Gastroesophageal sphincter (tissue), 4 donors: ENCODE measurements at places on chromosomes 7 and 10. TPM values are rescaled to one million over a fixed set of nuclear protein-coding genes. Genes with fewer than 3 reads are reported as not detected.

The SEMA3C gene
- 115 TPM for total RNA-seq

The GNGT1 gene
- not detected for total RNA-seq

The FAM241B gene
- 0.81 TPM for total RNA-seq

The MMRN2 gene
- 18.5 TPM for total RNA-seq

The OGDH gene
- total RNA-seq, result 222 TPM

DNA sequence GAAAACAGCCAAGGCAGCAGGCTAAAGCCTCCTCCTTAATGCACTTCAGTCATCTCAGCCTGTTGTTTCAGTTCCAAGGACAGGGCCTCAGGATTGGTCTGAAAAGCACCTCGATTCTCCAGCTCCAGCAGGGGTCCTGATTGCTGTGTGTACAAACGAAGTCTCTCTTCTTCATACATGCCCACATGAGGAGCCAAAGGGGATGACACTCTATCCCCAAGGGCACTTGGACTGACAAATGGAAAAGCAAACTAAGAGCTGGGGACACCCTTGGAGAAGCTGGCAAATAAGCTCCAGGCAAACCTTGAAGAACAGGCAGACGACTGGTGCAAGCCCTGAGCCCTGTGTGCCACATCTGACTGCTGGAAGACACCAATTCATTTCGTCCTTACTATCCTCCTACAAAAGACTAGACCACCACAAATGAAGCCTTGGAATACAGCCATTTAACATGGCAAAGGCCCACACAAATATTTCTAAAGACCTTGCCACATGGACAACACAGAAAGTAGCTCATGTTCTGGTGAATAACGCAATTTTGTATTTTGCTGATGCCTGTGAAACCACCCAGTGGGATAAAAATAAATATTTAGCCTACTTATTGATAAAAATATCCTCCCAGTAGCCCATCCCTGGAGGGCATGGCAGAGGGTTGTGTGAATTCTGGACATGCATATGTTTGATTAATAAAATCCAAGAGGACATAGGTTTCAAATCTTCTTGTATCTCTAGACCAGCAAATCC is 61.9 kb downstream of the PARD3 start:
- no peak for ATAC-seq

DNA sequence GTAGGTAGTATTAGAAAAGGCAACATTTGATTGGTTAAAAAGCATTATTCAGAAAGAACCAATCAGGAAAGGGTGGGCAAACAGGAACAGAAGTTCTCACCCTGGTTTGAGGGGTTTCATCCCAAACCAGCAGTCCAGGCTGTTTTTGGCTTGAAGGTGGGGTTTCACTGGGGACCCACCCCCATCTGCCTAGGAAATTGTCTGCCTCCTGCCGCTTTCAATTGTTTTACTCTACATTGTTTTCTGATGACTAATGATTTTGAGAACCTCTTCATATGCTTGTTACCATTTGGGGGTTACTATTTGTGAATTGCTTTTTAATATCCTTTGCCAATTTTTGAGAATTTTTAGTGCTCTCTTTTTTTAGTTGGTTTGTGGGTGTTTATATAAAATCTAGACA is 3.3 kb upstream of the PCBD1 start:
- no peak for ATAC-seq

GRCh38 chr7:2104716-2105115 is 128.0 kb downstream of the MAD1L1 start:
- peak; percentile 44 for ATAC-seq

- ATAC-seq, result no peak
These were observed 13.1 kb downstream of the INPP5F start for GRCh38 chr10:119738962-119739361.

- no peak for ATAC-seq
These were observed 3.9 kb downstream of the DDX21 start for GRCh38 chr10:68959695-68960527.

DNA sequence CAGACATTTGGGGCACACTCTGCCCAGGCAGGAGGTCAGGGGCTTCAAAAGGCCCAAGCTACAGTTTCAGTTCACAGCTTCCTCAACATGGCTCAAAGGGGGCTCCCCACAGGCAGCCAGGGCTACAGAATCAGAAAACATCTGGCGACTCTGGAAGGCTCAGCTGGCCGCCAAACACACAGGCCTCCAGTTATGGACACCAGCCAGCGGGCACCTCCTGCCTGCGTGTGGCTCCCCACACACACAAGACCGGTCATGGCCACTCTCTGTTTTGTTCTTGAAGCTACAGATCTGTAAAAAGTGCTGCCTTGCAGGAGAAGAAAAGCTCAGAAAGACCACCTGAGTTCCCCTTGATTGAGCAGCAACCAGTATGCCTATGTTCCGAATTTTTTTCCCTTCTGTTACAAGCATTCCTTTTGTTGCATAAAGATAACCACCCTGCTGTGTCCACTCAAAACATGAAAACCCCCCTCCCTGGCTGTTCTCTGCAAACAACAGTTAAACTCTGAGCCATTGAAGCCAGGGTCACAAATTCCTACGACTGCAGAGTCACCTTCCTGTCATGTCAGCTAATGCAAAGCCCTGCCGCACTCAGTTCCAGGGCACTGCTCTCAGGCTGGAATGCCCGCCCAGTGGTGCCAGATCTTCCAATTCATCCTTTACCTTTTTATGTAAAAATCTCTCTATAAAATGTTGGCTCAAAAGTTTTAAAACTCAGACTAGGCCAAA is 33.6 kb downstream of the VSTM4 start:
- no peak for ATAC-seq

DNA sequence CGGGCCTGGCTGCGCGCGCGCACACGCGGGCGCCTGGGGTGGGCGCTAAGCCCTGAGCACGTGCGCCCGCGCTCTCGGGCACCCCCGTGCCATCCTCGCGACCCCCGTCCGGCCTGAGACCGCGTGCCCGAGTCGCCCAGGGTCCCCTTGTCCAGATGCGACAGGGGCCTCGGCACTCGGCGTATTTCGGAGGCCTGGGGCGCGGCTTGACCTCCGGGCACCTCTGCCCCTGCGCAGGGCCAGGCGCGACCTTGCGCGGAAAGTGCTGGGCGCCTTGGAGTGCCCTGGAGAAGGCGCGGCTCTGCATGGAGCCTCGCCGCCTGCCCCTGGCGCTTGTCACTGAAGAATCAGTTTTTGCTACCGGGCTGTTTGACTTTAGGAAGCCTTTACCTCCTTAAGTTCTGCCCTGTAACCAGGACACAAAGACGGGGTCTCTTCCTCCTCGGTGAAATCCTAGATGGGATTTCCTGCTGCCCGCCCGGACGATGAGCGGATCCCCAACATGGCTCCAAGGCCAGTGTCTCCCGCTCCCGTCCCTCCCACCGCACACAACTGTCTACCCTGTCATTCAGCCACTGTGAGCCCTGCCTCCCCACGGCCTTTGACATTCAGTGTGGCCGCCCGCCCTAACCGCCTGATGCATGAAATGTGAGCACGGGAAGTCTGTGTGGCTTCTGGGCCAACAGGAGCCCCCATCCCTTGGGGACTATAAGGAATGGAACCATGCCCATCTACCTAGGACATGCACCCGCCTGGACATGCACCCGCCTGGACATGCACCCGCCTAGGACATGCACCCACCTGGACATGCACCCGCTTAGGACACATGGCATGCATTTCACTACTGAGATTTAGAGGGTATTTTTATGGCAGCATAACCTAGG is 1.1 kb upstream of the STK32C start:
- ATAC-seq, result peak; percentile 1

GRCh38 chr7:76997381-76998284 is 34.5 kb downstream of the SPDYE17 start:
- ATAC-seq, result peak; percentile 34

DNA sequence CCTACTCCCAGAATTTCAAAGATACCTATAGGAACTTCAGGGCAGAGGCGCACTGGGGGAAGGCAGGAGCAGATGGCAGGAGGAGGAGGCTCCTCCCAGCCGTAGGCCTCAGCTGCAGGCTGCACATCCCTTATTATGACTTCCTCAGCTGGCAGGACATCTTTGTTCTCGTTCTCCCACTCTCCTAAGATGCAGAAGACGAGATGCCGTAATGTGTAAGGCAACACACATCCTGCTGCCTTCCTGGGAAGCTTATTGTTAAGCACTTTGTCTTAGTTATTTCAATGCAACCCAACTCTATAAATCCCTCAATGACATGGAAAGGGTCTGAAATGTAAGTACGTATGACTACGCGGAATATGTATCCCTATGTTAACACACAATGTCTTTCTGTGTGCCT is 599.8 kb upstream of the MGMT start:
- no peak for ATAC-seq

GRCh38 chr7:126702242-126703016 is 550.3 kb downstream of the GRM8 start:
- ATAC-seq, result no peak

GRCh38 chr7:151083071-151083823 is at the start of gene TMUB1:
TSS of gene TMUB1 (minus strand) at chr7:151083493. CDS start at chr7:151082563, 930 bp downstream.
- ATAC-seq, result peak; percentile 38
